T-helper 9 cell (primary cell): ENCODE measurements at places on chromosomes 6 and 20.

DNA sequence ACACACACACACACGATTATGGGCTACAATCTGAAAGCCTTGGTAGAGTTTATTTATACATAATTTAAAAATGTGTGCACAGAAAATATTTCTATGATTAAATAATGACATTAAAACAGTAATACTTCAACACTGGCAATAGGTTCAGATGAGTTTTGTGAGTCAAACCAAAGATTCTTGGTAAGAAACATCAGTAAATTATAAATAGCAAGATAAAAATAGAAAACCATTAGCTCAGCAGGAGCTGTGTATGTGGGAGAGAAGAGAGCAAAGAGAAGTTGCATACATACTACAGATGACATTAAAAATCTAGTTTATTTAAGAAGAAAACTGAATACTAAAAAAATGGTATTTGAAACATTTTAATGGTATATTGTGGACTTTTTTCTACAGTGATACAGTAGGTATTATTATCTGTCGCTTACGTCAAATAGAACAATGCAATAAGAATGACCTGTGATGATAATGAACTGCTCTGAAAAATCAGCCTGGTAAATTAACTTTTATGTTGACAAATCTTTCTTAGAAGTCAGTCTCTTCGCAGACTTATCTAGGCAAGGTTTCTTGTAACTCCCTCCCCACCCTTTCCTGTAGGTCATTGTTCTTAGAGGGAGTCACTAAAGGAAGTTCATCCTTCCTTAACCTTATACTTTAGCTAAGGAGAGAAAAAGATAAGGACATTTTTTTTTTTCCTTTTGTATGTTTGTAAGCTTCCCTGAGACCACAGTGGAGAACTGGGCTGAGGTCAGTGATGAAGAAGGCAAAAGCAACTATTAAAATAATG, 149.3 kb downstream of the GJA1 start:
- no peak for DNase-seq

GRCh38 chr6:12350644-12351170, 60.5 kb downstream of the EDN1 start:
- no peak for DNase-seq

GRCh38 chr20:41632896-41633295, 14.7 kb upstream of the CHD6 start:
- no peak for DNase-seq

DNA sequence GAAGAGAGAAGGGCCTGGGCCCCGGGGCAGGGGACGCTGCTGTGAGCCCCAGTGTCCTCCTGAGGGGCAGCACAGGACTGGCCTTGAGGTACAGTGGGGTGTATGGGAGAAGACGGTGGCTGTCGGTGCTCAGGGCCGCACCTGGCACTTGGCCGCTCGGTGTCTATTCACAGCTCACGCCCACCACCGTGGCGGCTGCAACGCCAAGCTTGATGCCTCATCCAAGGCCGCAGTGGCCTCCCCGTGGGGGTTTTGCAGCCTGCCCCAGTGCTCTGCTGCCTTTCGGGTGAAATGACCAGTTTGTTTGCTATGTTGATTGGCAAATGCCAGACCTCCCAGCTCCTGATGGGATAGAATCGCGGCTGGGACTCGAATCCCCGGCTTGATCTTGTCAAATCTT, 79.5 kb upstream of the SLCO4A1 start:
- DNase-seq = no peak

- no peak for DNase-seq
Measured at GRCh38 chr20:63008541-63009044, 1.8 kb upstream of the BHLHE23 start.

GRCh38 chr6:41604006-41604405, 34.3 kb upstream of the MDFI start:
- no peak for DNase-seq

DNA sequence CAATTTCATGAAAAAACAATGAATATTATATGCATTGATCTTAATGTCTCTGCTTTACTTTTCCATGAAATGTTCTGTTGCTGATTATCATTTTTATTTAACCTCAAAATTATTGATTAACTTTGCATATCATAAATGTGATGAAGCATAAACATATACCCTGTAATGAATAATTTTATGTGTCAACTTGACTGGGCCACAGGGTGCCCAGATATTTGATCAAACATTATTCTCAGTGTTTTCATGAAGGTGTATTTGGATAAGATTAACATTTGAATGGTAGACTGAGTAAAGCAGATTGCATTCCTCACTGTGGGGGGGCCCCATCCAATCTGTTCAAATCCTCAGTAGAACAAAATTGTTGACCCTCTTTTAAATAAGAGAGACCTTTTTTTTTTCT, 265.2 kb downstream of the CENPW start:
- DNase-seq = no peak

GRCh38 chr6:112004201-112005012, 49.5 kb upstream of the CCN6 start:
- DNase-seq = no peak
